Esophagus muscularis mucosa (tissue), 4 donors: ENCODE measurements at places on chromosomes 16 and 17. TPM values are rescaled to one million over a fixed set of nuclear protein-coding genes. Genes with fewer than 3 reads are reported as not detected.

ATP6V0D1 gene
- total RNA-seq = 123 TPM

KCNH4 gene
- 0.33 TPM for total RNA-seq

LAT gene
- total RNA-seq = 3.1 TPM

SIRT7 gene
- total RNA-seq = 21.2 TPM

BEAN1 gene
- 0.50 TPM for total RNA-seq

GRCh38 chr17:57908278-57908677, 46.9 kb downstream of the CUEDC1 start:
- no peak for DNase-seq
- peak overlapping the region; percentile 98 for H3K27ac ChIP-seq
- H3K4me3 ChIP-seq = no peak overlapping the region
- H3K4me1 ChIP-seq = peaks cover 99% of the 10 kb centered on the region

- no peak overlapping the region for H3K4me3 ChIP-seq
- peaks cover 6% of the 10 kb centered on the region for H3K36me3 ChIP-seq
- peaks cover 25% of the 10 kb centered on the region for H3K4me1 ChIP-seq
- no peak for DNase-seq
- H3K27me3 ChIP-seq = no peaks in the 10 kb centered on the region
Observed at GRCh38 chr16:53816211-53816836, 112.4 kb downstream of the FTO start.

GRCh38 chr17:35214631-35215273, 20.6 kb upstream of the SLC35G3 start:
- no peaks in the 10 kb centered on the region for H3K36me3 ChIP-seq
- no peaks in the 10 kb centered on the region for H3K27me3 ChIP-seq

GRCh38 chr17:78026381-78026780, 67.9 kb downstream of the TNRC6C start:
- peaks cover 18% of the 10 kb centered on the region for H3K4me1 ChIP-seq
- H3K27me3 ChIP-seq = no peaks in the 10 kb centered on the region
- H3K4me3 ChIP-seq = no peak overlapping the region

GRCh38 chr17:77943971-77944370, 14.5 kb upstream of the TNRC6C start:
- DNase-seq = no peak
- H3K36me3 ChIP-seq = no peaks in the 10 kb centered on the region
- no peaks in the 10 kb centered on the region for H3K27me3 ChIP-seq
- H3K4me1 ChIP-seq = no peaks in the 10 kb centered on the region

DNA sequence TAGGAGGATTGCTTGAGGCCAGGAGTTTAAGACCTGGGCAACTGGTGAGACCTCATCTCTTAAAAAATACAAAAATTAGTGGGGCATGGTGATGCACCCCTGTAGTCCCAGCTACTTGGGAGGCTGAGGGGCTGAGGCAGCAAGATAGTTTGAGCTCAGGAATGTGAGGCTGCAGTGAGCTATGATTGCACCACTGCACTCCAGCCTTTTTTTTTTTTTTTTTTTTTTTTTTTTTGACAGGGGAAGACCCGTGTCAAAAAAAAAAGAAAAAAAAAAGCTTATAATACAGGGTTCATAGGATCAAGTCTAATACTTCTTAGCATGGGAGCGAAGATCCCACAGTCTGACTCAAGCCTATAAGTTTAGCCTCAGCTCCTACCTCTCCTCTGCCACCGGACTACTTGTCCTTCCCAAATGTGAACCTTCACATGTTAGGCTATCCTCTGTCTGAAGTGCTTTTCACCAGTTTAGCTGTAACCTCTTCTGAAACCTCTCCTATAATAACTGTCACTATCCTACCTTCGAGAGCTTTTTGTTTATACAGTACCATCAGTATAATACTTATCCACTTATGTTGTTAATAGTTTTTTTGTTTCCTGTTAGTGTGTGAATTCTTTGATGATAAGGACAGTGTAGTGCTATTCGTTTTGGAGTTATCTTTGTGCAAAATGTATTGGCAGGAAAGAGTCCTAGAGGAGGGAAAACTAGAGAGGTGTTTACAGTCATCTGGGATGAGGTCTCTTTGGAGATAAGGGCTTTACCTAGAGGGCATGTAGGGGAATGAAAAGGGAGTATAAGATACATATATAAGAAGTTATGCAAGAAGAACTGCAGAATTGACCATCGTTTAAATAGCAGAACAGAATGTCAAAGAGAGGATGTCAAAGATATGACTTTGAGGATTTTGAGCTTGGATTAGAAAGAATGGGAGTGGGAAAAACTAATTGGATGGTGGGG, 15.5 kb downstream of the CPD start:
- no peaks in the 10 kb centered on the region for H3K27me3 ChIP-seq
- H3K27ac ChIP-seq = no peak overlapping the region
- peaks cover 29% of the 10 kb centered on the region for H3K4me1 ChIP-seq

- no peak for DNase-seq
- no peak overlapping the region for H3K27ac ChIP-seq
- no peaks in the 10 kb centered on the region for H3K36me3 ChIP-seq
- H3K4me1 ChIP-seq = peaks cover 42% of the 10 kb centered on the region
Observed at GRCh38 chr17:63989622-63990345, 8.4 kb upstream of the PRR29 start.

DNA sequence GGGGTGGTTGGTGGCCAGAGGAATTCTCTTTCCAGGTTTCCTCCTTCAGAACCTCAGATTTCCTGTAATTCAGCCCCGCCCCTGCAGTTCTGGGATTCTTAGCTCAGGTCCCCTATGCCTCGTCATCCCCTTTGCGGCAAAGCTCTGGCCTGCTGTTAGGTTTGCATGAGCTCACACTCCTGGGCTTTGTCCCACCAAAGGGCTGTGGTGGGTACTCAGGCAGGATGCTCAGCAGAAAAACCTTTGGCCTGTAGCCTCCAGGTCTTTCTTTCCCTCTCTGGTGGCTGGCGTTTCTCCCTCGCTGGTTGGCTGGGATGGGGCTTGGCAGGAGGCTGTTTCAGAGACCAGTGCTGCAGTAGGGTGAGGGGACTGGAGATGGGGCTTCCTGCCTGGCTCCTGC, 9.6 kb upstream of the PLEKHG4 start:
- no peaks in the 10 kb centered on the region for H3K27me3 ChIP-seq
- no peak for DNase-seq
- H3K27ac ChIP-seq = no peak overlapping the region

DNA sequence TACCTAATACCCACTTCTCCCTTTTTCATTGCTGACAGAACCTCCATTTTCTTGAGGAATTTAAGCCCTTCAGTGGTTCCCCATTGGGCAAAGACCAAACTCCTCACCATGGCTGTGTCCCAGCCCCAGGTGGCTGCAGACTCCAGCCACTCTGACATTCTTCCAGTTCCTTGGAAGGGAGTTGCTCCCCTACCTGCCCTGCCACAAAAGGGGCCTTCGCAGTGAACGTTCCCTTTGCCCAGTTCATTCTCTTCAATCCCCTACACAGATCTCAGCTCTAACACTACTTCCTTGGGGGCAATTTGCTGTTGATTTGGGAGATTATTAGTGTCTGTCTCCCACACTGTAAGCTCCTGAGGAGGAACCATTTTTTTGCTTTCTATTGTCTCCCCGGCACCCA, 3.2 kb upstream of the AKTIP start:
- H3K4me1 ChIP-seq = peaks cover 39% of the 10 kb centered on the region
- H3K36me3 ChIP-seq = no peaks in the 10 kb centered on the region
- H3K27ac ChIP-seq = no peak overlapping the region
- H3K4me3 ChIP-seq = no peak overlapping the region

DNA sequence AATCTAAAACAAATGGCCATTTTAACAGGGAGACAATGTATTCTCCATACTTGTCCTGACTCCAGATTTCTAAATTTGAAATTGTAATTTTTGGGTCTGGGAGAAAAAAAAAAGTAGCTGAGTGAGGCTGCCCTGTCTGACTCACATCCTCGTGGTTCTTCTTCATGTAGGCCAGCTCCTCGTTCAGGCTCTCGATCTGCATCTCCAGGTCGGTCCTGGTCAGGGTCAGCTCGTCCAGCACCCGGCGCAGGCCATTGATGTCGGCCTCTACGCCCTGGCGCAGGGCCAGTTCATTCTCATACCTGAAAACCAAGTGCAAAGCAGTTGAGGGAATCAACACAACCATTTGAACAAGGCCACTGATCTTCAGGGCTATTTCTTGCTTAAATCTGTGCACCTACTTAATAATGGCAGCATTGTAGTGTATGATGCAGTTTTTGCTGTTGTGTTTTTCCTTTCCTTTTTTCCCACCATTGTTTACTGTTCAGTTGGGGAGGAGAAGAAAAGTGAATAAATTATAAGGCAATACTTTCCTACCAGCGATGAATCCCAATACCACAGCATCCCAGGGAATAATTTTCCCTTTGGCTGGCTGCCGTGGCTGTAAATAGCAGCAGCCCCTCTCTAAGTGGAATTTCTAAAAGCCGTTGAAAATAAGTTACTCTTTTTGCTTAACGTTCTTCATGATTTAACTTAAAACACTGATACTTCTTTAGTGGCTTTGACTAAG, 2.2 kb downstream of the KRT12 start:
- H3K4me1 ChIP-seq = no peaks in the 10 kb centered on the region
- DNase-seq = no peak
- H3K36me3 ChIP-seq = no peaks in the 10 kb centered on the region
- no peak overlapping the region for H3K4me3 ChIP-seq
- no peak overlapping the region for H3K27ac ChIP-seq
- H3K27me3 ChIP-seq = peaks cover 36% of the 10 kb centered on the region

GRCh38 chr17:31491376-31492131, 100.1 kb downstream of the RAB11FIP4 start:
- peaks cover 43% of the 10 kb centered on the region for H3K27me3 ChIP-seq
- H3K27ac ChIP-seq = no peak overlapping the region
- peaks cover 26% of the 10 kb centered on the region for H3K4me1 ChIP-seq
- H3K36me3 ChIP-seq = no peaks in the 10 kb centered on the region
- no peak for DNase-seq

DNA sequence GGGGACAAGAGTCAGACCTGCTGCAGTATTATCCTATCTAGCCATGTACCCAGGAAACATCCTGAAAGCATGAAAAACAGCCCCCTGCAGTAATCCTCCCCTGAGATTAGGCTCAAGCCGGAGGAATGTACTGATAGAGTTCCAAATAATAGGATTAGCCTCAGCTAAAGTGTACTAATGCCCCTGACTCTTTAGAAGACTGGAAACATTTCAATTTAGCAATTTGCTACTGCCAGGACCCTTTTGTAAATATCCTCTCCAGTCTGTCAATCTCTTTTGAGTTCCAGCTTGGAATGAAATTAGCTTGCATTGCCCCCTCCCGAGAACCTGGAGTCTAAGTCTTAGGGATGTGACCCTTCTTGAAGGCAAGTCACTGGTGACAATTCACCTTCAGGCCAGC, 110.8 kb upstream of the DNAH9 start:
- no peak overlapping the region for H3K27ac ChIP-seq
- no peaks in the 10 kb centered on the region for H3K36me3 ChIP-seq
- no peaks in the 10 kb centered on the region for H3K27me3 ChIP-seq
- no peak overlapping the region for H3K4me3 ChIP-seq
- H3K4me1 ChIP-seq = no peaks in the 10 kb centered on the region

DNA sequence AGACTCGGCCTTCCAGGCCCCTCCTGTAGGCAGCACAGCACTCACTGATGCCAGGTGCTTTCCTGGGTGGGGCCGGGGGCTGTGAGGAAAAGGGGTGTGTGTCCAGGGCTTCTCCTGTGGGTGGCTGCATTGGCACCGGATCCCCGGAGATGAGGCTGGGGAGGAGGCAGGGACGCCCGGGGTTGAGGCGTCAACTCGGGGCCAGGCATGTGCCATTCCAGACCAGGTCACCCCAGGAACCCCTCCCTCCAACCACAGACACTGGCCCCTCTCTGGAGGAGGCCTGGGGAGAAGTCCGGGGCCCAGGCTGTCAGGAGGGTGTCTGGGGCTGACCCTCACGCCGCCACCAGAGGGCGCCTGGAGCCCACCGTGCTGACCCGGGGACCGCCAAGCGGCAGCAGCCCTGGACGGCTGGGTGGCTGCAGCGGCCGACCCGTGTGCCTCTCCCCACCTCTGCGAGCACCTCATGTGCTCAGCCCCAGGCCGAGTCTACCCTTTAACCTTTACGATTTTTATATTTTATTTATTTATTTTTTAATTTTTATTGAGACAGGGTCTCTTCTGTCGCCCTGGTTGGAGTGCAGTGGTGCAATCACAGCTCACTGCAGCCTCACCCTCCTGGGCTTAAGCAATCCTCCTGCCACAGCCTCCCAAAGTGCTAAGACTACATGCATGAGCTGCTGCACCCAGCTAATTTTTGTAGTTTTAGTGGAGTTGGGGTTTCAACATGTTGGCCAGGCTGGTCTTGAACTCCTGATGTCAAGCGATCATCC, 3.2 kb upstream of the METRN start:
- peaks cover 20% of the 10 kb centered on the region for H3K4me1 ChIP-seq
- H3K4me3 ChIP-seq = no peak overlapping the region
- peaks cover 47% of the 10 kb centered on the region for H3K27me3 ChIP-seq
- no peak for DNase-seq
- no peak overlapping the region for H3K27ac ChIP-seq

DNA sequence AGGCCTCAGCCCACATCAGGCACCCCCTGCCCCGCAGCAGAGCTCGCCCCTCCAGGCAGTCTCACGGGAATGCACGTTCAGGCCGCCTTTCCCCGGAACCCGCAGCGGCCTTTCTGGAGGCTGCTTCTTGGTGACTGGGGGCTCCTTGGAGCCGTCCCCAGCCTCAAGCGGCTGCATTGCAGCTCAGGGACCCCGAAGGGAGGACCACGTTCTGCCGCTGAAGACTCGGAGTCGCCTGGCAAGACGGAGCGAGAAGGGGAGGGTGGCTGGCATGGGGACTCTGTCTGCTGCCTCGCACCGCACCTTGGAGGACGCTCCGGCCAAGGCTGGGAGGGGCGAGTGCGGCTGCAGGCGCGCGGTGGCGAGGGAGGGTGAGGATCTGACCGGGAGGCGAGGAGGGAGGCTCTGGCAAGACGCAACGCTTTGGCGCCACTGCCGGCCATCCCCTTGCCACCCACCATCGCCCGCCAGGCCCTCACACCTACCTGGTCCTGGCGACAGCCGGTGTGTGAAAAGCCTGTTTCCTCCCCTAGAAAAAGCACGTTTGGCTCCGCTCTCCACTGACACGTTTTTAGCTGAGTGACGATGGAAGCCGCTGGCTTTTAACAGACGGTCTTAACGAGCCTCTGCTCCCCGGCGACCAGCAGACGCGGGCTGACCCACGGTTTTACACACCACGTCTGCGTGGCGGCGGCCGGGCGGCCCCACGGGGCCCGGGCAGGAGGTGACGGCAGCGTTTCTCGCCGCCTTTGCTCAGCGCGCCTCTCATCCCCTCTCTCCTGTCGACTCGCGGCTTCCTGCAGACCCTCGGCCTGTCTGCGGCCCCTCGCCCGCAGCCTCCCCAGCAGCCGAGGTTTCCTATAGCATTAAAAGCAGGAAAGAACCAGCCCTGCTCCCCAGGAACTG, 16.7 kb upstream of the GNG13 start:
- DNase-seq = no peak
- no peak overlapping the region for H3K4me3 ChIP-seq
- H3K4me1 ChIP-seq = peaks cover 6% of the 10 kb centered on the region
- H3K36me3 ChIP-seq = no peaks in the 10 kb centered on the region
- peaks cover 19% of the 10 kb centered on the region for H3K27me3 ChIP-seq
